CD4-positive, CD25-positive, alpha-beta regulatory T cell (primary cell): ENCODE measurements at places on chromosomes 6 and 20.
A peak's percentile ranks its signal among the peaks of the same experiment; 100 is the strongest.

DNA sequence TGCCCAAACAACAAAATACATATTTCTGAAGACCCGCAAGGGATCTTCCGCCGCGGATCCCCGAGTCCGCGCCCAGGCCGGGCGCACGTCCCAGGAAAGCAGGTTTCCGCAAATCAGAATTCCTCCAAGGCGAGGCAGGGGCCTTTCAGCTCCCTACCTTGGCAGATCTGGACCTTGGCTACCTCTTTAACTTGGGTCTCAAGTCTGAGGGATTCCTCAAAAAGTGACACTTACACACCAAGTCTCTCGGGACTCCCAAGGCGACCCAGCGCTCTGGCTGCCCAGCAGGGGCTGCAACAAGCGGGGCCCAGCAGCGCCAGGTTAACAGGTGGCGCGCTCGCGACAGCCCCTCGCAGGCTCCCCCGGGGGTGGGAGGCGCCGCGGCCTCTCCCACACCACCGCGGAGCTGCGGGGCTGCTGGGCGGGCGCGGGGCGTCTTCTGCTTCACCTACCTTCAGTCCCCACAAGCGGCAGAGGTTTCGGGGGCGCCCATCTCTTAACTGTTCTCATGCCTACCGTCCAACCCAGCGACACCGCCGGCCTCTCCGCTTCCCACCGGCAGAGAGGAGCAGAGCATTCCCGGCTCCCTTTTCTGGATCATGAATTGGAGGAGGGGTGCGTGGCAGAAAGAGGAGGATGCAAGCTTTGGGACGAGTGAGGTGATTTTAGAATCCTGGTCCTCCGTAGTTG is 414 bp downstream of the SIM1 start:
- no peak for DNase-seq

- DNase-seq: no peak
Observed at GRCh38 chr6:159978291-159979135, 9.6 kb downstream of the IGF2R start.

GRCh38 chr6:148635070-148635743 is 111.6 kb upstream of the UST start:
- no peak for DNase-seq

- DNase-seq: no peak
Observed at GRCh38 chr20:4800676-4801449, 79.2 kb downstream of the PRND start.

- no peak for DNase-seq
Observed at GRCh38 chr20:33656783-33657703, 5.1 kb upstream of the C20orf144 start.

DNA sequence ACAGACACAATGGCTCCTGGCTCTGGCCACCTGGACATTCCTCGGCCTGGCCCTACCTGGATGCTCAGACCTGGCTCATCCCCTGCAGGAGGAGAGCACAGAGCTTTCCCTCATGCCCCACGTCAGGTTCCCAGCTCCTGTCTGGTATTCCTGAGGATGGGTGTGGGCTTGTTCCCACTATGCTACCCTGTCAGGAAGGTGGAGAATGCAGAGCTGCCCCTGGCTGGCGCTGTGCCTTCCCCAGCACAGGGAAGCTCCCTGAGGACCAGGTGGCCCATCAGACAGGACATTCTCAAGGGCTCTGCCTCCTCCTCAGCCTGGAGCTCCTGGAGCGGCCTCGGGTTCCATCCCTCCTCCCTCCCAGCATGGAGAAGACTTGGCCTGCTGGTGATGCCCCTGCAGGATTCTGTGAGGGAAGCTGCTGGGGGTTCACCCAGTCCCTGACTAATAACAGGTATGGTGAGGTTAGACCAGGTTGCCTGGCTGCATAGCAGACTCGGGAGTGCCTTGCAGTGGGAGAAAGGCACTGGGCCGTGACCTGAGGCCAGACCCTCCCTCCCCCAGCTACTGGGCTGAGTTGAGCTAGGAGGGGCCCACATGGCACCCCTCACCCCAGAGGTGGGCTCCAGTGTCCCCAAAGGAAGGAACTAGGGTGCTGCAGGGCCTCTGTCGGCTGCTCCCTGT is 156.0 kb upstream of the MLN start:
- no peak for DNase-seq

GRCh38 chr6:135438907-135439535 is 58.5 kb downstream of the AHI1 start:
- peak; percentile 21 for DNase-seq

- DNase-seq: no peak
Observed at GRCh38 chr20:38199501-38200390, 34.7 kb upstream of the TGM2 start.

DNA sequence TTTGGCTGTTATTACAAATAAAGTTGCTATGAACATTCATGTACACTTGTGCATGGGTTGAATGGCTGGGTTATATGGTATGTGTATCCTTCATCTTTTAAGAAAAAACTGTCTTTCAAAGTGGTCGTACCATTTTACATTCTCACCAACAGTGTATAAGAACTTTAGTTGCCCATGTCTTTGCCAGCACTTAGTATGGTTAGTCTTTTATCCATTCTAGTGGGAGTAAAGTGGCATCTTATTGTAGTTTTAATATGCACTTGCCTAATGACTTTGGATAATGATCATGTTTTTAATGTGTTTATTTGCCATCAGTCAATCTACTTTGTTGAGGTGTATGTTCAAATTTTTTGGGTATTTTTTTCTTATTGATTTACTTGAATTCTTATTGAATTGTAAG is 32.5 kb upstream of the ECI2 start:
- no peak for DNase-seq

- no peak for DNase-seq
Observed at GRCh38 chr20:45952861-45953260, 18.4 kb downstream of the PCIF1 start.

DNA sequence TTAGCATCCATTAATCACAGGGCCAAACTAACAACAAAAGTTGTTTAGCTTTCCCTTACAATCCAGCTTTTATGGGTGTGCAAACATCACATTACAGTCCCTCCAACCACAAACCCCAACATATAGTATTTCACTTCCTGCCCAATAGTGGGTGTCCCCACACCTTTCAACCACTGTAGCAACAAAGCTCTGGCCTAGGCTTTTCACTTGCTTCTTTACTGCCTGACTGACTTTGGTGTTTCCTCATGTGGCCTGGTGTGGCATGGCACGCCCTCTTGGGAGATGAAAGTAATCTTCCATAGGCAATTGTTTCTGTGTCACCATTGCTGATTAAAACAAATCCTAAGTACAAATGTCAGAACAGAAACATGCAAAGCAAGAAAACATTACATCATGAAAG is 46.3 kb downstream of the MCM8 start:
- DNase-seq: peak; percentile 39
